ENCODE measurements at places on chromosomes 16 and 17.
A peak's percentile ranks its signal among the peaks of the same experiment; 100 is the strongest.

DNA sequence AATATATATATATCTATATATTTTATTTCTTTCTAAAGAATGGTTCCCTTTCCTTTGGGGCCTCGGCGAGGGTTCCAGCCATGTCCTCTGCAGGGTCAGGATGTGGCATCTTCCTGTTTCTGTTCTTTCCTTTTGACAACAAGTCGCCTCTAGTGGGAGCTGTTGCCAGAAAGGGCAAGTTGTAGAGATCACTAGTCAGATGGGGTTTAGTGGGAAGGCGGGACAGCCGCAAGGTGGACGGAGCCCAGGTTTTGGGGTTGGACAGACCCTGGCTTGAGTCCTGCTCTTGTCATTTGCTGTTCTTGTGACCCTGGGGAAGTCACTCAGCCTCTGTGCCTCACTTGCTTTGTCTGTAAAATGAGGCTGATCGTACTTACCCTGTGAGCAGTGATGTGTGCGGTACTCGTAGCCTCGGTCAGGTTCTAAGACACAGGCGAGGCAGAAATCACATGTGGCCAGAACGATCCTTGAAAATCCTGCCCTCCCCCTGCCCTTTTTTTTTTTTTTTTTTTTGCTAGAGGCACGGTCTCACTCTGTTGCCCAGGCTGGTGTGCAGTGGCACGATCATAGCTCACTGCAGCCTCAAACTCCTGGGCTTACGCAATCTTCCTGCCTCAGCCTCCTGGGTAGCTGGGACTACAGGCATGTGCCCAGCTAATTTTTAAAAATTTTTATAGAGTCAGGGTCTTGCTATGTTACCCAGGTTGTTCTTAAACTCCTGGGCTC lies 80.1 kb downstream of the ABCC6 start:
- ATAC-seq, result peak; percentile 48

GRCh38 chr17:47253541-47254402 lies at the start of gene ITGB3:
TSS of gene ITGB3 (plus strand) at chr17:47253827. CDS start at chr17:47253862, 35 bp downstream.
- peak; percentile 96 for ATAC-seq

GRCh38 chr17:28247671-28248555 lies 71.1 kb upstream of the TMEM97 start:
- no peak for ATAC-seq

- ATAC-seq, result peak; percentile 82
These were observed 79.2 kb downstream of the MYH11 start for GRCh38 chr16:15777533-15778203.

GRCh38 chr17:83181991-83182619 lies 102.7 kb downstream of the METRNL start:
- no peak for ATAC-seq

DNA sequence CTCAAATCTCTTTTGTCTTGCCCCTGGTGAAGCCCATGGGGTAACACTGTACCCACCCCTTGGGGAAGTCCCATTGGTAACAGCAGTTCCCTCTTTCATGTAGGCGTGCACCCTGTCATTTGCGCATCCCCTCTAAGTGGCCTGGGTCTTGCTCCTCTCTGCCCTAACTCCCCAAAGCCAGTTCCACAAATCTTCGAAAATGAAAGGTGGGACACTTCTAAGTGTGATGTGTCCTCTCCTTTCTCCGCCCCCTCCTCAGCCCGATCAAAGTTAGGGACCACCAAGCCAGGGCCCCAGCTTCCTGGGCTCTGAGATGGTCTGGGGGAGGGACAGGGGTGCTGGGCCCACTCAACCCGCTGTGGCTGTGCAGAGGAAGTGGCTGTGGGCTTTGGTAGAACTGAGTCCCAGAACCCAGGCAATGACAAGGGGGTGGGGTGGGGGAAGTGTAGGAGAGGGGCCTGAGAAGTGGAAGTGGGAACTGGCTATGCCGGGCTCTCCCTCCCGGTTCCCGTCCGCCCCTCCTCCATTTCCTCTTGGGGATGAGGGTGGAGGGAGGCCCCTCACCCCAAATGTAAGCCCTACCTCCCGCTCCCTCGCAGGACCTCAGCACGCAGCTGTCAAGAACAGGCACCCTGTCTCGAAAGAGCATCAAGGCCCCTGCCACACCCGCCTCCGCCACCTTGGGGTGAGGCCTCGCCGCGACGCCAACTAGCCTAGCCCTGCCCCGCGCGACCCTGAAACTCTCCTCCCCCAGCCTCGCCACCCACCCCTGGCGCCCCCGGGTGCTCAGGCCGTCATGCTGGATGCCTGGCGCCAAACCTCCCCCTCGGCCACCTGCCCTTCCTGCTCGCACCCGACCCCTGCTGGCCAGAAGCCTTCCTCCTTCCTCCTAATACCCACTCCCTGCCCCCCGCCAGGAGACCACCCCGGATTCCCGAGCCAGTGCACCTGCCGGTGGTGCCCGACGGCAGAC lies 8.7 kb downstream of the ABI3 start:
- no peak for ATAC-seq

- no peak for ATAC-seq
These were observed 3.1 kb upstream of the SLC13A2 start for GRCh38 chr17:28470266-28470913.

DNA sequence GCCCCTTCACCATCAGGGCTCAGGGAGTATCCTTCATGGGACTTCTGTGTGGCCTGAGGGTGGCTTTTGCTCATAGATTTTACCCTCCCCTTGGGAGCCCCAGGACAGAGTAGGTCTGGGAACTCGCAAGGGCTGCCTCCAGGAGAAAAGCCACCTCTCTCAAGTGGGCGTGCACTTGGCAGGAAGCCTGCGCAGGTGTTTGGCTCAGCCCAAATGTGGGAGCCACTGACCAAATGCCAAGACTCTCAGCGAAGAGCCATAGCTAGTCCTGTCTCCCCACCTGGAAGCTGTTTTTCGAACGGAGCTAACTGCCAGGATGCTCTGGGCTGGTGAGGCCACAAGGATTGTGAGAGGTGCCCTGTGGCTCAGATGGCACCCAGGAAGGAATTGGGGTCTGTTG lies 2.0 kb upstream of the HSD17B2 start:
- ATAC-seq, result no peak

GRCh38 chr16:73796241-73796640 lies 500.4 kb upstream of the PSMD7 start:
- no peak for ATAC-seq

GRCh38 chr16:8848231-8848938 lies 20.4 kb downstream of the CARHSP1 start:
- peak; percentile 20 for ATAC-seq

- ATAC-seq, result no peak
These were observed 75.9 kb downstream of the HLF start for GRCh38 chr17:55340686-55341085.

DNA sequence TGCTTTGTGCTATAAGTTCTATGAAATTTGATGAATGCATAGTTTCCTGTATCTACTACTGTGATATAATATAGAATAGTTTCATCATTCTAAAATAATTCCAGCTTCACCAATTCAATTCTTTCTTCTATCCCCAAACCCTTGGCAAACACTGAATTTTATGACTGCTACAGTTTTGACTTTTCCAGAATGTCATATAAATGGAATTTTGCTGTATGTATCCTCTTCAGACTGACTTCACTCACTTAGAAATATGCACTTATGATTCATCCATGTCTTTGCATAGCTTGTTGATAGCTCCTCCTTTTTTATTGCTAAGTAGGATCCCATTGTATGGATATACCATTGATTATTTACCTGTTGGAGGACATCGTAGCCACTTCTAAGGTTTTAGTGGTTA lies 89.1 kb upstream of the HS3ST3A1 start:
- no peak for ATAC-seq

- ATAC-seq, result peak; percentile 65
These were observed 19.0 kb downstream of the KCNG4 start for GRCh38 chr16:84220851-84221250.

GRCh38 chr17:77269696-77270681 lies 129.2 kb downstream of the SEC14L1 start:
- ATAC-seq, result no peak

GRCh38 chr17:81701288-81702071 lies 1.7 kb upstream of the MRPL12 start:
- peak; percentile 28 for ATAC-seq

- 0 out of 3 replicates have a peak, but pooled peaks have one; percentile 6 for ATAC-seq
These were observed 44.3 kb upstream of the PVALEF start for GRCh38 chr17:81120695-81121621.

- peak; percentile 42 for ATAC-seq
These were observed 78.1 kb downstream of the SKAP1 start for GRCh38 chr17:48351911-48352332.

- peak; percentile 43 for ATAC-seq
These were observed 59.8 kb upstream of the RPH3AL start for GRCh38 chr17:412211-413015.

DNA sequence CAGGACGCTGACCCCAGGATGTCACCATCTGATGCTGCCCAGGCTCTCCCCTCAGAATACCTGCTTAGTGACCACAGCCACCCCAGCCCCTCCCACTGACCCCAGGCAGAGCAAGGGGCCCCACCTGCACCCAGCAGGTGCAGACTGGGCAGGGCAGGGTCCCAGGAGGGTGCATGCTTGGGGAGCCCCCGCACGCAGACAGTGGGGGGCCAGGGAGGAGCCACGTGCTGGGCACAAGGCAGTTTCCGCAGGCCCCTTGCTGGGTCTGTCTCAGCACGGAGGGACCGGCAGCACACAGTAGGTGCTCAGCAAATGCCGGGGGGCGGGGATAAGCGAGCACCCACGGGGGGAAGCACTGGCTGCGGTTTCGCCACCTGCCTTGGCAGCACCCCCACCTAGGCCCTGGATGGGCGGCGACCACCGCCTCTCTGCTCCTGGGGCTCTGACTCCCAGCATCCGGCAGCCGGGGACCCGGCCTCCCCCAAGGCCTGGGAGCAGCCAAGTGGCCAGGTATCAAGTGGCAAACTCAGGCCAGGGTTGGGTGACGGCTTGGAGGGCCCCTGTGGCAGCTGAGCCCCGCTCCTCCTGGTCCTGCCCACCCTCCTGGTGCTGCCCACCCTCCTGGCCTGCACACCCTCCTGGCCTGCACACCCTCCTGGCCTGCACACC lies 18.7 kb upstream of the SSTR5 start:
- no peak for ATAC-seq

DNA sequence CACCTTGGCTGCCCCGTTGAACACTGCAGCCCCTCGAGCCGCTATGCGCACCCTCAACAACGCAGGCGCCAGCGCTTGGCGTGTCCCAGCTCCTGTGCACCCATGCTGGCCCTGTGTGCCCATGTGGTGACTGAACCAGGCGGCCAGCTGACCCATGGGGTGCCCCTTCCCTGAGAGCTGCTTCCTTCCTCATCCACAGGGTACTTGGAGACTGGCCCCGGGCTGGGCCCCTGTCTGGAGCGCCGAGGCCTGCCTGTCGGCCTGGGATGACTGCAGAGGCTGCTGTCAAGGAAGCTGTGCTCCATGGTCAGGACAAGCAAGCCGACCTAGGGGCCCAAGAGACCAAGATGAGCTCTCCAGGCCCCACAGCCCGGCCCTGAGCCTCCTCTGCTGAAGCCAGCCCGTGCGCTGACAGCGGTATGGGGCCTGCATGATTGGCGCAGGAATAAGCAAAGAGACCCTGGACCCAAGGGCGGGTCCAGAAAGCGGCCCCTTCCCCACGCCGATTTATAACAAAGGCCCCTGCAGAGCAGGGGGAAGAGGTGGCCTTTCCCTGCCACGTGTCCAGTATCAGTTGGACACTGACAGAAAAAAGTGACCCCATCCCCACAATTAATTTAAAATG lies 21.6 kb upstream of the BAHCC1 start:
- ATAC-seq, result no peak

GRCh38 chr17:6815775-6816174 lies 15.8 kb downstream of the TEKT1 start:
- ATAC-seq, result no peak

GRCh38 chr16:30397056-30397455 lies 1.8 kb downstream of the ZNF48 start:
- no peak for ATAC-seq

GRCh38 chr17:61380836-61381525 lies 18.7 kb upstream of the TBX2 start:
- ATAC-seq, result no peak

DNA sequence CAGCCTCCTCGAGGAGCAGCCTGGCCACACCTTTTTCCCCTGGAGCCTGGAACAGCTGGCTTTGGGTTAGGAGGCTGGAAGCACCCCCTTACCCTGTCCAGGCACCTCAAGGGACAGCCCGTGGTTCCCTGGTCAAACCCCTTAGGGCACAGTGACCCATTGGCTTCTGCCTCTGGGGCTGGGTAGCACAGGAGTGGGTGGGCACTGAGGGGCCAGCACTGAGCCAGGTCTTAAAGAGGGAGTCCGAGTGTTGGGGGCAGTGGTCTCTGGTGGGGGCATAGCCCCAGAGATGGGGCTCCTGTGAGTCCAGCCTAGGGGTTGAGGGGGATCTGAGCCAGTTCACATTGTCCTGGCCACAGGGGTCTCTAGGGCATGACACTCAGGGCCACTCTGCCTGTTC lies 15.4 kb downstream of the OTOP3 start:
- ATAC-seq, result no peak

GRCh38 chr16:52825892-52826291 lies 226.8 kb downstream of the CHD9NB start:
- no peak for ATAC-seq

DNA sequence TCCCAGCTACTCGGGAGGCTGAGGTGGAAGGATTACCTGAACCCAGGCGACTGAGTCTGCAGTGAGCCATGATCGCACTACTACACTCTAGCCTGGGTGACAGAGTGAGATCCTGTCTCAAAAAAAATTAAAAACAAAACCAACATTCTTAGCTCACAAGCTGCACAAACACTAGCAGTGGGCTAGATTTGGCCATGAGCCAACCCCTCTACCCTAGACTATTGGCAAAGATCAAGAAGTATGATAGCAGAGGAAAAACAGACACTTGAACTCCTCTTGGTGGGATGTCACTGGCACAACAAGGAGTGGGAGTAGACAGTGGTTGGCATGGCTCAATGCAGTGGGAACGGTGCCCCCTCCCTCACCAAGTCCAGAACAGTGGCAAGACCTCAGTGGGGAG lies 19.6 kb upstream of the RIPOR1 start:
- no peak for ATAC-seq

DNA sequence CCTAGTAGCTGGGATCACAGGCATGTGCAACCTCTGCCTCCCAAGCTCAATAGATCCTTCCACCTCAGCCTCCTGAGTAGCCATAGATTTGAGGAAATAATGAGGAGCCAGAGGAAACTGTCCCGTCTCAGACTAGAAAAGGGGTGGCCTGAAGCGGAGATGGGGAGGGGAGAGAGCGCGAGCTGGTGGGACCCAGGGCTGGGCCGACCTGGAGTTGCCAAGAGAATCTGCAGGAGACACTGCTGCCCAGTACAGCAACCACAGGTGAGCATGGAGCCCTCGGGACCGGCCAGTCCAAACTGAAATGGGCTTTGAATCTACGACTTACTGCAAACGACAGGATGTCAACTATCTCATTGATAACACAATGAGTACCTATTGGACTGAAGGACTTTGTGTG lies 24.3 kb downstream of the CD300A start:
- no peak for ATAC-seq

DNA sequence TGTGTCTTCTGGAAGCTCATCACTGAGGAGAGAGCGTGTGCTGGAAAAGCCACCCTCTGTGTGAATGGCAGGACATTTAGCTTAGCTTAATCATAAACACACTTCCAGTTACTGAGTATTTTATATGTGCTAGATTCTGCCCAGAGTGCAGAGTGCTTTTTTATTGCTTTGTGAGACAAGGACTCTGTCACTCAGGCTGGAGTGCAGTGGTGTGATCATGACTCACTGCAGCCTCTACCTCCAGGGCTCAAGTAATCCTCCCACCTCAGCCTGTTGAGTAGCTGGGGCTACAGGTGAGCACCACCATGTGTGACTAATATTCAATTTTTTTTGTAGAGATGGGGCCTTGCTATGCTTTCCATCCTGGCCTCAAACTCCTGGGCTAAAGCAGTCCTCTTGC lies 61.4 kb upstream of the IRX3 start:
- ATAC-seq, result no peak

Data from SK-N-SH treated with all-trans-retinoic acid at 6 μM for 48 hours (cell line).